Glomerular endothelial cell (primary cell): ENCODE measurements at places on chromosomes 6 and 20.

- DNase-seq, result no peak
Observed at GRCh38 chr20:25258828-25259227, 10.9 kb downstream of the PYGB start.

DNA sequence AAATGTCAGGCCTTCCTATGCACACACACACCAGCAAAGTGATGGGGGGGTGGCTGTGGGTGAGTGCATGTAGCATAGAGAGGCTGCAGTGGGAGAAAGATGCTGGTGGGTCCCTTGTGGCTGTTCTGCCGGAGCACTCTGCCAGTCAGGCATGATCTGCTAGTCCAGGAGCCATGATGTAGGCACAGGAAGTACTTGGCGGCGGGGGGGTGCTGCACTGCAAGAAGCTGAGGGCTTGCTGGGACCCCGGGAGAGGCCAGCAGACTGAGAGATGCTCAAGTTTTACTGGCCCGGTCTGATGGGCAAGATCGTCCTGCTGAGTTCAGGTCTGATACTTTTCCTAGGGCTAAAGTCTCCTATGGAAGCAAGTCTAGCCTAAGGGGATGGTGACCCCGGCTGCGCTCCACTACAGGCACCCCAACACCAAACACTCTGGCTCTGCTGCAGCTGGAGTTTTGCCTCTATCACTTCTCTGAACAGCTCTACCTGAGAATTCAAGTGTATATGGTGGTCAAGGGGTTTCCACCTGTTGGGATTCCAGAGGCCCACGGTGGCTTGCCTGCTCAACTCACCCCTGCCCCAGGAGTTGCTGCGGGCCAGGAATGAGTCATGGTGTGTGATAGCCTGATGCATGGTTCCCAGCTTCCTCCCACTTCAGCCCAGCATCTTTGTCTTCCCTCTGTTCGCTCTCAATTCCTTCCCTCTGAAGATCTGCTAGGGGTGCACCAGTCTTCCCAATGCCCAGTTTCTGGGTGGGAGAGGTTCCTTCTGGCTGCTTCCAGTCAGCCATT is 971.8 kb upstream of the ADGRB3 start:
- no peak for DNase-seq

DNA sequence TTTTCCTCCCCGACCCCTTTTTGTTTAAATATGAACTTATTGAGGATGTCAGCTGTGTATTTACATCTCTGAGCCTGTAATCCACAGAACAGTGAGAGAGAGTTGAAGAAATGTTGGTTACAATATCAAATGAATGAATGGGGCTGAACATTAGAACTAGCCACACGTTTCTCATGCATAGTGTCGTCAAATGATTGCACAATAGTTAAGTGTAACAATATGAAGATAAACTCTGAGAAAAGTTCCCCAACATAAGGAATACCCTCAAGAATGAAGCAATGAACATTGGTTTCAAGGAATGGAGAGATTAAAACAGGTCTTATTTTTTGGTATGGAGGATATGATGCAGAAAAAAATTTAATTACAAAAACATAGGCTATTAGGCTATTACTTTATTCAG is 100.5 kb upstream of the DTNBP1 start:
- no peak for DNase-seq

- no peak for DNase-seq
Observed at GRCh38 chr6:132483779-132484679, 28.9 kb downstream of the STX7 start.

DNA sequence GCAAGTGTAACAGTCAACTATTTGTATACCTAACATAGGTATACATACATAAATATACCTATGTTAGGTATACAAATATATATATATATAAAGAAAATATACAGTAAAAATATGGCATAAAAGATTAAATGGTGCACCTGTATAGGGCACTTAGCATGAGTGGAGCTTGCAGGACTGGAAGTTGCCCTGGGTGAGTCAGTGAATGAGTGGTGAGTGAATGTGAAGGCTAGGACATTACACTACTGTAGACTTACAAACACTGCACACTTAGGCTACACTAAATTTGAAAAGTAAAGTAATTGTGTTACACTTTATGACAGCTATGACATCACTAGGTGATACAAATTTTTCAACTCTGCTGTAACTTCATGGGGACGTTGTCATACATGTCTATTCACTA is 65.6 kb downstream of the CDC5L start:
- no peak for DNase-seq

- DNase-seq, result no peak
Observed at GRCh38 chr6:44057238-44057930, 69.9 kb downstream of the MRPL14 start.

- DNase-seq, result no peak
Observed at GRCh38 chr6:37015532-37015931, 10.1 kb downstream of the FGD2 start.

DNA sequence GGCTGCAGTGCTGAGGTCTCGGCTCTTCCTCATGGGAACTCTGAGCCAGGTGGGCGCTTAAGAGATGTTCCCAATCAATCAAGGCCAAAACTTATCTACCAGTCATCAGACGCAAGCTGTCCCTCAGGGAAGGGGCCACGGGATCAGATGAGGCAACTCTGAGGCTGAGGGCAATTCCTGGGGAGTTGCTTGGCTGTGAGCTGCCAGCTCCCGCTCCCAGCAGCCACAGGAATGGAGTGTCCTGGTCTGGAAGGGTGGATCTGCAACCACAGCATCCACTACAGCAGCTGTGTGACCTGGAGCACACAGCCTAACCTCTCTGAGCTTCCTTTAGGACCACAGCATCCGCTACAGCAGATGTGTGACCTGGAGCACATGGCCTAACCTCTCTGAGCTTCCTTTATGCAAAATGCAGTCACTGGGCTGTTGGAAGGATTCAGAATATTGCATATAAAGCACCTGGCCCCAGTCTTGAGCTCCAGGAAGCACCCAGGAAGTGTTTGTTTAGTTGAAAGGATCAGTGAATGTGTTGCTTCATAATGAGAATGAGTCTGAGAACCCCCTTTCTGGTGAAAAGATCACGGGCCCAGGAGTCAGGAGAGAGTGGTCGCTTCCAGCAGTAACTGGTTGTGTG is 60.9 kb downstream of the TFAP2C start:
- DNase-seq, result no peak

- no peak for DNase-seq
Observed at GRCh38 chr20:1280195-1281102, 14.4 kb downstream of the SNPH start.

- no peak for DNase-seq
Observed at GRCh38 chr6:146670161-146670560, 71.4 kb downstream of the ADGB start.

- no peak for DNase-seq
Observed at GRCh38 chr20:24389686-24390085, 79.7 kb upstream of the SYNDIG1 start.

DNA sequence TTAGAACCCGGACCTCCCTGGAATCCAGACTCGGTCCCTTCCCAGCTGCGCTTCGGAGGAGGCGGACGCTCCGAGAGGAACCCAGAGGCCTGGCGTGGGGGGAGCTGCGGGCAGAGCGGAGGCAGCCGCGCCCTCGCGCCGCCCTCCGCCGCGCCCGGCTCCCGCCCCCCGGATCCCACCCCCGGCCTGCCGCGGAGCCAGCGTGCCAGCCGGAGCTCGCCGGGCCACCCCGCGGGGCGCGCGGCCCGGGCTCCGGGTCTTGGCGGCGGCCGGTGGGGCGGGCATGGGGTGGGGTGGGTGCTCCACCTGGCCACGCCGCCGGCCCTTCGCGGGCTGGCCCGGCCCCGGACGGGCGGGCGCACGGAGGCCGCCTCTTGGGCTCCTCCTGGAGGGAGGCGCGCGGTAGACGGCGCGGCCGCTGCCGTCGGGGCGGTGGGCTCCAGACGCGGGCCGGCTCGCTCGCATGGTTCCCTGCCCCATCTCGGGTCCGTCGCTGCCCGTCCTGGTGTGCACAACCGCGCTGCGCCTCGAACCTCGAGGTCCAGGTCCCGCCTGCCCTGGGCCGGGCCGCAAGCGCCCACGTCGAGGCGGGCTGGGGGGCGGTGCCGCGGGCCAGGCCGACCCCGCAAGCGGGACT is 592 bp upstream of the CDYL start:
- DNase-seq, result no peak

DNA sequence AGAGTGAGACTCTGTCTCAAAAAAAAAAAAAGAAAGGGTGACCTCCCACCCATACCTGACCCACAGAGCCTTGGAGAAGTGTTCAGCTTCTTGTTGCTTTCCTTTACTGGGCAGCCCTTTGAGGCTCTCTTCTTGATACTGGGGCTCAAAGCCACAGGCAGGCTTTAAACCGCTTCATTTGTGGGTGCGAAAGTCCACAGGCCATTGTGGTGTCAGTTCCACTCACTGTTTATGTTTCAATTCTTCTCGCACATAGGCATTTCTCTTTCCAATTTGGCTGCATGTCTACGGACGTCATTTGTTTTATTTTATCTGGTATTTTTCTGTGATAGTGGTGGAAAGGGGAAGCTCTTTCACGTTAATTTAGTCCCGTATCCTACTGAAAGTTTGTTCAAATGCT is 34.6 kb downstream of the PPARD start:
- no peak for DNase-seq

DNA sequence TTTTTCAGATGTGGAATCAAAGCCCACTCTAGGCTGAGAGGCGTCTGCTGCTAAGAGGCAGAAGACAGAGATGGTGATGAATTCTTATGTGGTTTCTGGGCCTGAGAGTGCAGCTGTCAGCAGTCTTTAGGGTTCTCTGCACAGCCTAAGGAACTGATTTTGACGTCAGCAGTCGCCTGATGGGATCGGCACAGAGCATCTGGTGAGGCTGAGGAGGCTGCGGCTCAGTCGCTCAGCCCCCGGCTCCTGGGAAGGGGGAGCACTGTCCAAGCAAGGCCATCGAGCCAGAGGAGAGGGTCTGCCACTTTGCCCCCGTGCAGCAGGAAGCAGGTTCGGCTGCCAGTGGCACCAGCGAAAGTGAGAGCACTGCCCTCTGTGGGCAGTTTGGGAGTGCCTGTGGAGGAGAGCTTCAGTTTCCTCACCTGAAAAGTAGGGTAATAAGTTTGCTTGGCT is 92.5 kb downstream of the TCP11 start:
- DNase-seq, result no peak

DNA sequence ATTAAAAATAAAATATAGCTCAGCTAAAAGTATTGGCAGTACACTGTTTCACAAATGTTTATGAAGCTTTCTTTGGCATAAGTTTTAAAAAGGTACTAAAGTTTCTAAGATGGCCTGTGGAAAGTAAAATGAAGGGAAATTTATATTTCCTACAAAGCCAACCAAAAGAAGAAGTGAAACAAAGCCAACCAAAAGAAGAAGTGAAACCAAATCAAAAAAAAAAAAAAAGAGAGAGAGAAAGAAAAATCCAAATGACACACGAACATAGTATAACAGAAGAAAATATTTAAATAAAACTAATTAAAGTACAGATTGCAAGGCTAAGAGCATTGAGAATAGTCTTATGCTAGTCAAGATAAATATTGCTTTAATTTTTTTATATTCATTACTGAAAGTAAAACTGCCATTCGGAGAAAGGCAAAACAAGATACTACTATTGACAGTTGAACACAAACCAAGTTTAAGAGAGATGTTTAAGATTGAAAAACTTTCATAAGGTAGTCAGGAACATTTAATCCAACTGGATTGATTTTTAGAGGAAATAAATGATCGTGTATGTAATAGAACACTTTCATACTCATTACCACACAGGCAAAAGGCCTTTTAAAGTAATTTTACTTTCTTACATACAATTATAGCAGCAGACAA is 12.8 kb upstream of the KHDRBS2 start:
- DNase-seq, result no peak

DNA sequence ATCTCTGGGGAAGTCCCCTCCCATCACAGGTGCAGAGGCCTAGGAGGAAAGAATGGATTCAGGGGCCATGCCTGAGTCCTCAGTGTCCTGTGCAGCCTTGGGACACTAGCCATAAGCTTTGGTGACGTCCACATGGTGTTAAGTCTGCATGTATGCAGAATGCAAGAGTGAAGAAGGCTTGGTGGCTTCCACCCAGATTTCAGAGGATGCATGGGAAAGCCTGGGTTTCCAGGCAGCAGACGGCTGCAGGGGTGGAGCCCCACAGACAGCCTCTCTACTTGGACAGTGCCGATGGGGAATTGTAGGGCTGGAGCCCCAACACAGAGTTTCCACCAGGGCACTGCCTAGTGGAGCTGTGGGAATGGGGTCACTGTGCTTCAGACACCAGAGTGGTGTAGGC is 117.1 kb upstream of the NRN1 start:
- no peak for DNase-seq

GRCh38 chr6:47075741-47076421 is 33.7 kb upstream of the ADGRF1 start:
- DNase-seq, result no peak

GRCh38 chr6:42690151-42690702 is 32.2 kb downstream of the PRPH2 start:
- DNase-seq, result no peak

DNA sequence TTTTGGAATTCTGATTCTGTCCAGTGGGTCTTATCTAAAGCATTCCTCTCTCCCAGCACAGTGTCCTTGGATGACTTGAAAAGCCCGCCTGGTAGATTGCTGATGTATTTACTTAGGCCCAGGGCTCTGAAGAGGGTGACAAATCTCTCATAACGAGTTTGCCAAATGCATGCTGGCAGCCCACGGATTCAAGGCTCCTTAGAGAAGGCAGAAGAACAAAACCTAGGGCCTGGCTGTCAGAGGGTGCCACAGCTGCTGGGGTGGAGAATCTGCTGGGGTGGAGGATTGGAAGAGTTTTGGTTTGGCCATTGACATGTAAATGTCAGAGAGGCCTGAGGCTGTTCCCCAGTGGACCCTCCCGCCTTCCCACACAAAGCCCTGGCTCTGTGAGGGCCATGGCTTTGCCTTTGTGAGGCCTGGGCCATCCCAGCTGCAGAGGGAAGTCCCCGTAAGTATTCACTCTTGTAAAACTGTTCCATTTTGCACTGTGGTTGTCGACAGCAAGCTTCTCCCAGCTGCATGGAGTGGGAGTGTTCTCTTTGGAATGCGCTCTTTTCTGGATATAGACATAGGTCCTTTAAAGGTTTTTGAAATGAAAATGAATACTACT is 50.3 kb downstream of the ANKRD6 start:
- no peak for DNase-seq

DNA sequence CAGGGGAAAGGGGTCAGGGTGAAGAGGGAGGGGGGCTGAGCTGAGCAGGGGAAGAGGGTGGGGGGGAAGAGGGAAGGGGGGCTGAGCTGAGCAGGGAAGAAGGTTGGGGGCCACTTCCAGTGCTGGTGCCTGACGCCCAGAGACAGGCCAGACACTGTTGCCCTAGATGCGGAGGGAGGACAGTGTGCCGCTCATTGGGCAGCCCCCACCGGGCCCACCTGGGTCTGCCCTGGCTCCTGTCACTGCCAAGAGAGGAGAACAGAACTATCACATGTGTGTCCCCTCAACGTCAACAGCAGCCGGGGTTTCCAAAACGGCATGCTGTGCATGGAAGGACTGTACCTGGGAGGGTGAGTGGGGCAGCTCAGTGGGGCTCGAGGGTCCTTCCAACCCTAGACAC is 342.1 kb downstream of the CDH4 start:
- DNase-seq, result no peak

- DNase-seq, result no peak
Observed at GRCh38 chr6:31621320-31621939, 915 bp downstream of the PRRC2A start.

GRCh38 chr20:57893366-57893999 is 183.7 kb upstream of the PMEPA1 start:
- no peak for DNase-seq

GRCh38 chr6:148082696-148083095 is 259.9 kb upstream of the SASH1 start:
- DNase-seq, result no peak

GRCh38 chr6:137776786-137777686 is 90.0 kb upstream of the TNFAIP3 start:
- no peak for DNase-seq

- no peak for DNase-seq
Observed at GRCh38 chr20:3784216-3784853, 2.2 kb downstream of the CENPB start.

- no peak for DNase-seq
Observed at GRCh38 chr6:79188885-79189480, 45.5 kb downstream of the HMGN3 start.
